ENCODE measurements at places on chromosomes 4 and X.
A peak's percentile ranks its signal among the peaks of the same experiment; 100 is the strongest.

GRCh38 chr4:176032454-176032853 is 33.2 kb upstream of the WDR17 start:
- no peak for DNase-seq

DNA sequence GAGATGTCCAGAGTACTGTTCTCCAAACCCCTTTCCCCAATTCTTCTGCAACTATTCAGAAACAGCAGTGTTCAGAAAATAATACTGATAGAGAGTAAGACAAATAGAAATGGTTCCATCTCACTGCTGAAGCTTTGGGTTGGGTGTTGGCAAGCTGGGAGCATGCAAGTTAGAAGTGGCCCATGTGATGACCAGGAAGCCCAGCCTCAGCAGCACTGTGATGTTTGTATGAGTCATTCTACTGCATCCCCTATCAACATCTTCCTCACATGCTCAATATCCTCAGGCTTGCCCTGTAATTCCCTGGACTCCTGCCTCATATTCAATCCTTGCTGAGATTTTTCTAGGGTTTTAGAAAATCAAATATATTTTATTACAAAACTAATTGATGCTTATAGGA is 96.5 kb downstream of the CHRDL1 start:
- no peak for DNase-seq

GRCh38 chr4:6001680-6002491 is 16.3 kb downstream of the C4orf50 start:
- no peak for DNase-seq

GRCh38 chrX:131219271-131219670 is 69.8 kb downstream of the IGSF1 start:
- peak; percentile 16 for DNase-seq

- DNase-seq, result no peak
Measured at GRCh38 chr4:162104459-162105124, 59.2 kb downstream of the FSTL5 start.

GRCh38 chr4:84041426-84041825 is 457.7 kb downstream of the NKX6-1 start:
- DNase-seq, result no peak

- DNase-seq, result peak; percentile 31
Measured at GRCh38 chrX:100895365-100896075, 21.4 kb upstream of the NOX1 start.

DNA sequence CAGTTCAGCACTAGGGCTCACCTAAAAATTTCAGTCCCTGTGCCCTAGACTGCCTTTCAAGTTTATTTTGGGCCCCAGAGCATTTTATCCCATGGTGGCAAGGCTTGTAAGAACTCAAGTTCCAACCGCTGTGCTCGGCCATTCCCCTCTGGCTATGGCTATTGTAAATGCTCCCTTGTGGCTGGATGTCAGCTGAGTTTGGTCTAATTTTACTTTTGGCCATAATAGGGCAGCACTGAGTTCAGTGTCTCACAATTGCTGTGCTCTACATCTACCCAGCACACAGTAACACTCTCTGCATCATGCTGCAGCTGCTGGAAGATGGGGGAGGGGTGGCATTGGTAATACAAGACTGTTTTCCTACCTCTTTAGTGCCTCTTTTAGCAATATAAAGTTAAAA is 210.8 kb upstream of the IRS4 start:
- DNase-seq, result no peak

GRCh38 chr4:42732776-42733175 is 75.9 kb upstream of the ATP8A1 start:
- DNase-seq, result no peak

DNA sequence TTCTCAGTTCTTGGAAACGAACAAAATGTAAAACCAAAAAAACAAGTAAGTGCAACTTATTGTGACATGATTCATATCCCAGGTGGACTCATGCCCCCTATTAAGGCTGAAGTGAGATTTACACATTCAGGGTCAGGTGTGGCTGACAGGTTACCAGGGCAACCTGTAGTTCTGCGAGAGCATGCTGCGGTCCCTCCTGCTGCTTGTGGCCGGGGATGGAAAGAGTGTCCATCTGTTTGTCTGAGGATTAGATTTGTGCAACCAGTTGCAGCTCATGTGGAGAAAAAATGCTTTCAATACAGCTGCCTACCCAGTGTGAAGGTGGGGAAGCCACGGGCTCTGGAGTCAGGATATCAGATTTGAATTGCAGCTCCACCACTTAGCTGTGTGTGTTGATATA is 78.8 kb downstream of the FAM184B start:
- peak; percentile 19 for DNase-seq

DNA sequence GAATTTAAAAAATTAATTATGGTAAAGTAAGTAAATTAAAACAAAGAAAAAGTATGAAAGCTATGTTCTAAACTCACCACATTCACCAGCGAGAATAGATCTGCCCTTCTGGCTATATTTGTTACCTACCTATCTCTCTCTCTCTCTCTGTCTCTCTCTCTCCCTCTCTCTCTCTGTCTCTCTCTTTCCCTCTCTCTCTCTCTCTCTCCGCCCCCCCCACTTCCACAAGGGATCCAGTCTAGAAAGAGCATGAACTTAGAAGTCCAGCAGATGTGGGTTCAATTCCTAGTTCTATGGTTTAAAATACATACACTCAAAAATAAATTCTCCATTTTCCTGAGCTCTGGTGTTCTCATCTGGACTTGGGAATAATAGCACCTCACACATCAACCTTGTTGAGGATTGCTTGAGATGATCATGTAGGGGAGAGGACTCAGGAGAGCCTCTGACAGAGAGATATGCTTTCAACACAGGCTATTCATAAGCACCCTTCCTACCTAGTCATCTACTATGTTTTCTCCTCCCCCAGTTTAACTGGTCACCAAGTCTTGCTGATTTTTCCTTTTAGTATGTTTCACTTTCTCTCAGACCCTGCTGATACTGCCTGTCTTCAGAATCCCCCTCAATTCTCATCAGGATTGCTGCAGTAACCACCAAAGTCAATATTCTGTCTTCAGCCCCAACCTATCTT is 64.7 kb downstream of the SLC7A11 start:
- no peak for DNase-seq

GRCh38 chrX:97200454-97200853 is 316.7 kb downstream of the RPA4 start:
- no peak for DNase-seq

DNA sequence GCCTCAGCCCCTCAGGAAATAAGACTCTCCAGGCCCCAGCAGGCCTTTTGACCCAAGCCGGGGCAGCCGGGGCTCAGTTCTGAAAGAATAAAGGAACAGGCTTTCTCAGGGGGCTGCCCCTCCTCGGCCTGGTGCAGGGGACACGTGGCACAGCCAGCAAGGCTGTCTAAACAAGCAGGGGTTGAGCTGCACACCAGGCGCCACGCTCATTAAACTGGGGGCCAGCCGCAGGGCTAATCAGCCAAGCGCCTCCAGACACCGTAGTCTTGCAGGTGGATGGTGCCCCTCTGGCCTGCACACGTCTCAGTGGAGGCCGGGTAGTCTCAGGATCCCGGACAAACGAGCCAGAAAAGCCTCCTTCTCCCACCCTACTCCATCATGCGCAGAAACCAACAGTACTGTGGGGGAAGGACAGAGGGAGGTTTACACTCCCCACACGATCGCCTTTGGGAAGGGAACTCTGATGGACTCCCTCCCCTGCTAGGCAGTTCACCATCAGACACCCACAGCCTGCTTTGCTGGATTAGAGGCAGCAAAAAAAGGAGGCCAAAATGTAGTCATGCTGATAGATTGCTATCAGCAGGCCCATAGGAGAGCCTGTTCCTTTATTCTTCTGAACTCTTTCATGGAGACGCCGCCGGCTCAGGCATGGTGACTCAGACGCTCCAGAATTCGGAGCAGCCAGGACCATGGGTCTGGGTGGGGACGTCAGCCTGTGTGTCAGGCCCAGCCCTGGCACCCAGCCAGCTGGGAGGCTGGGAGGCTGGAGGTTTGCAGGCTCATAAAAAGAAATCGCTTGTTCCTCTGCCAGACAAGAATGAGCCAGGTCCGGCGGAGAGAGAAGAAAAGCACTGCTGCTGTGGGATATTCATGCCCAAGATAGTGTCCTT is 342.4 kb downstream of the BCOR start:
- DNase-seq, result no peak

DNA sequence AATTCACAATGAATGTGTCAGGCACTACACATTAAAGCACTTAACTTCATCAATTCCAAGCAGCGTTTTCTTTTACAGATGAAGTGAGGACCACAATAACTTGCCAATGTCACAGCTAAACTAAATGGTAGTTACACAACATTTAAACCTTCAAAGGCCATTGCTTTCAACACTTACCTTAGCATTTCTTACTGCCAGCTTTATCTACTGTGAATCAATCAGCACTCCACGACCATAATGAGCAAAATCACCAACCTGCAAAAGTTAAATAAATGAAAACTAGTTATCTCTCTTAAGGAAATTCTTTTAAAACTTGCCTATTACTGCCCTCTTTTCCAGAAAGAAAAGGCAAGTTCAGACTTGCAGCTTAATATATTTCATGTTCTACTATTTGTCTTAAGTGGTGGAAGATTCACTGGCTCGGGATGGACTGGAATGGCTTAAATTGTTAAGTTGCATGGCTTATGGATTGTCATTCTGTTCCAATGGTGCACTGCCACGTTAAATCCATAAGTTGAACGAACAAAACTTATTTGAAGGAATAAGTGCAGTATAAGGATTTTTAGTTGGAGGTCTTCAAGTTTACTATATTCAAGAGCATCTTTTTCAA is 8.3 kb downstream of the RBMX start:
- DNase-seq, result no peak

GRCh38 chrX:20320461-20321159 is 53.9 kb upstream of the RPS6KA3 start:
- DNase-seq, result no peak

- peak; percentile 31 for DNase-seq
Measured at GRCh38 chr4:11155208-11155867, 273.4 kb downstream of the HS3ST1 start.

- DNase-seq, result no peak
Measured at GRCh38 chr4:181006499-181007260, 1236.5 kb upstream of the TENM3 start.

- DNase-seq, result no peak
Measured at GRCh38 chrX:144295921-144296320, 412.1 kb downstream of the UBE2NL start.

GRCh38 chrX:109830704-109831206 is 97.7 kb upstream of the ACSL4 start:
- no peak for DNase-seq

GRCh38 chrX:148193759-148194158 is 212.6 kb downstream of the FMR1NB start:
- no peak for DNase-seq

DNA sequence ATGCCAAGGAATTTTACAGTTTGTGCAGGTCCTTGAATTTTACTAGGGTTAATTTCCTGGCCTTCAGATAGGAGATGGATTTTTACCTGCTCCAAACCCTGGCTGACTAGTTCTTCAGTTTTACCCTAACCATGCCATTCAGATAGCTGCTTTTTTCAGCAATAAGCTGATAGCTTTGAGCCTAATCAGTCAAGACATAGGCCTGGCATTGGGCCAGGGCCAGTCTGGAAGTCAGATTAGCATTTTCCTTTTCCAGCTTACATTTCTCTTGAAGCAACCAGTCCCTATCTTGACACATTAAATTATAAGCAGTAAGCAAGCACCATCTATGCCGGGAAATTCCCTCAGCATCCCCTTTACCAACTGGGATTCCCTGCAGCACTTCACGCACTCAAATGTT is 177.1 kb downstream of the ADGRA3 start:
- DNase-seq, result no peak

- DNase-seq, result no peak
Measured at GRCh38 chr4:81527115-81527514, 55.4 kb upstream of the RASGEF1B start.

DNA sequence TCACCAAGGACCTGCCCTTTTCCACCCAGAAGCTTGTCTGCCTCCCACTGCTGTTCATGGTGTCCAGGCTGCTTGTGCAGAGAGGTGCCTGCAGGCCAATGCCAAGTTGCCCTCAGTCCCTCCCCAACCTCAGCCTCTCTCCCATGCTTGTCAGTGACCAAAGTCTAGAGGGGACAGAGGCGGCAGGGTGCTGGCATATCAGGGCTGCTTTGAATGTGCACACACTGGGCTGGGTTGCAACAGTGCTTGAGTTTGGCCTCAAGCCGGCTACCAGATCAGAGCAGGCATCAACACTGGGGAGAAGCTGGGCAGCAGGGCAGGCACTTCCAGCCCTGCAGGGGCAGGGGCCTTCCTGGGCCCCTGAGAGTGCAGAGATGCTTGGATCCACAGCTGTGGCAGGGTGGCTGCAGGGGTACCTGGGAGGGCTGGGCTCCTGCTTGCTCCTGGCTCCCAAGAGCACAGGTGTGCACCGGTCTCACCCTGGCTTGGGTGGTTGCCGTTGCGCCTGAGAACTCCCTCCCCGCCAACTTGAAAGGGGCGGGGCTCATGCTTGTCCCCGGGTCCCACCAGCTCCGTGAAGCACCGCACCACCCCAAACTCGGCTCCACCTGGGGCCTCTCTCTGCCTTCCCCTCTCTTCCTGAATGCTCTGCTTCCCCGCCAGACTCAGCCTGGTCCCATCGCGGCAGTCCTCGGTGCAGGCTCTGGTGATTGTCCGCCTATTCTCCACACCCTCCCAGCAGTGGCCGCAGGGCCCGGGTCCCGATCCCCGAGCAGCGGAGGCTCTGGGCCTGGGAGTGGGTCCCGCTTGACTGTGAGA is 1681.9 kb upstream of the ADGRL3 start:
- no peak for DNase-seq

GRCh38 chr4:140046543-140046942 is 107.4 kb downstream of the MAML3 start:
- no peak for DNase-seq

- DNase-seq, result no peak
Measured at GRCh38 chrX:67607466-67607865, 63.6 kb downstream of the AR start.

DNA sequence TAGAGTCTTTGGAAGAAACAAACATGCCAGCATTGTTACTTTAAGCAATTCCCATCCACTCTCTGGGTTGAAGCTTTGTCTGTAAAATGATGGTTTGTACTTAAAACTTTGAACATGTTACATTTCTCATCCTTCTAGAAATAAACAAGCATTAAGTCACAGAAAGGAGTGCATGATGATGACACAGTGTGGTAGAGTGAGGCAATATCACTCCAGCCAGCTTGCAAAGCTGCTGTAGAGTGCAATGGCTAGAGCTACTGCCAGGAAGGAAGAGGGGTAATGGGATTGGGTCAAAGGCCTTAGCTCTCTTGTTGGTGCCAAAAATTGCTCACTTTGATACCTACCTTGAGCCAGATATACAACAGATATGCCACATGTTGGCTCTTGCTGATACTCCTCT is 12.3 kb upstream of the ENOX2 start:
- DNase-seq, result no peak

GRCh38 chrX:136467303-136467702 is 20.4 kb upstream of the BRS3 start:
- no peak for DNase-seq

- DNase-seq, result no peak
Measured at GRCh38 chrX:2559124-2559523, 58.3 kb upstream of the DHRSX start.

DNA sequence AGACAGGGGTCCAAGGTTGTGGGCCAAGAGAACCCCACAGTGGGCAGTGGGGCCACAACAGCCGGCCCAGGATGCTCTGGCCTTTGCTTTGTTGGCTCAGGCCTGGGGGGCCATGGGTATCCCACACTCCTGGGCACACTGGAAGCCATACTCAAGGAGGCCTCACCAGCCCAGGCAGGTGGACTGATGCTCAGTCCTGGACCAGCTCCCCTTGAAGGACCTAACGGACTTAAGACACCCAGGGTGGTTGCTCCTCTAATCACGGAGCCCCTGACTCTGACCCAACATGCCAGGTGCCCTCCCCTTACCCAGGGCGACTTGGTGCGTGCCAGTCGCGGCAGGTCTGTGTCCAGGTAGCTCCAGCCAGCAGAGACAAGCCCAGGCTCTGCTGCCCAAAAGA is 50.8 kb downstream of the ZFYVE28 start:
- DNase-seq, result no peak

Measured in NCI-H2171 treated with DMSO at 0.1 percent for 48 hours (cell line).